ENCODE measurements at places on chromosomes 12 and 14.

GRCh38 chr14:54711812-54712464 lies 145.0 kb downstream of the SAMD4A start:
- DNase-seq: no peak

DNA sequence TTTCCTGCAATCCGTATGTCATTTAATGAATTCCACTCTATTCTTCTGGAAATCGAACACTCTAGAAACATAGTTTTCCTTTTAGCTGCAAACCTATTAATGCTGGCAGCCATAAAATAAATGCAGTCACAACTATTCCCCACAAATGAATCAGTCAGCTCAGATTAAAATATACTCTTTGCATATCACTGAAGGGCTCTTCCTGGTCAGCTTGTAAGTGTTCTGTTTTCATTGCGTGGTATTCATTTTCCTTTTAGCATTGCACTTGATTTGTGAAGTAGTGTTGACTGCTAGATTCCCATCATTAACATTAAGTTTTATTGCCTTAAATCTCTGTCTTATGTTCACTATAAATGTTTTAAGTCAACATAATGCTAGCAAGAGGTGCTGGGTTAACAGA lies 685.9 kb downstream of the DIO2 start:
- DNase-seq: no peak

GRCh38 chr14:72847721-72848120 lies 46.2 kb downstream of the DPF3 start:
- DNase-seq: no peak

DNA sequence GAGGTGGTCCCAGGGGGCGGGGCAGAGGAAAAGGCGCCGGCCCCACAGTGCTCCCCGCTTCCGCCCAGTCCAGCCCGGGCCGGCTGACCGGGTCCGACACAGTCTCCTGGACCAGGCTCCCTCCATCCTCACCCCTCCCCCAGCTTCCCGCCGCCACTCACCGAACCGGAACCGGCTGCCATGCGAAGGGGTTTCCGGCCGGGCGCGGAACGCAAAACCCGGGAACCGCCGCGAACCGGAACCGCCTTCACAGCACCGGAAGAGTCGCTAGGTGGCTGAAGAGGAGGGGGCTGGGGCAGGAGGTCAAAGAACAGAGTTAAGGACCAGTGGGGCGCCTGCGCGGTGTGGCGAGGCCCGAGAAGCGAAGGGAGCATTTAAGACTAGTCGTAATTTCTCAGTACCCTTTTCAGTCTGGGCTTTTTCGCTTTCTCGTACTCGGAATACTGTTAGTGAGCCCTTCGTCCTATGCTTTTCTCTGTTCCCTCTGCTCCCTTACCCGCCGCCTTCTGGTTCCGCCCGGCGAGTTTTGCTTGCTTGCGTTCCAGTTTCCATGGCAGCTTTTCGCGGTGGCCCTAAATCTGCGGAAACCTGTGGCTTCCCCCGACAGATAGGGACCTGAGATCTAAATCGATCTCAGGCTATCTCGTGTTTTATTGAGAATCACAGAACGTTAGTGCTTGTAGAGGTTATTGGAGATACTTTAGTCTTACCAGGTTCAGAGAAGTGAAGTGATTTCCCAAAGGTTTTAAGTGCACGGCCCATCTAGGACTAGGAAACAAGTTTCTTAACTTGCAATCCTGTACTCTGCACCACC lies at the start of gene SENP1:
SENP1 (minus strand) TSS at position 213 of the 814 bp plus-strand sequence. CDS start 4,607 bp downstream, outside the sequence.
- peak; percentile 92 for DNase-seq

DNA sequence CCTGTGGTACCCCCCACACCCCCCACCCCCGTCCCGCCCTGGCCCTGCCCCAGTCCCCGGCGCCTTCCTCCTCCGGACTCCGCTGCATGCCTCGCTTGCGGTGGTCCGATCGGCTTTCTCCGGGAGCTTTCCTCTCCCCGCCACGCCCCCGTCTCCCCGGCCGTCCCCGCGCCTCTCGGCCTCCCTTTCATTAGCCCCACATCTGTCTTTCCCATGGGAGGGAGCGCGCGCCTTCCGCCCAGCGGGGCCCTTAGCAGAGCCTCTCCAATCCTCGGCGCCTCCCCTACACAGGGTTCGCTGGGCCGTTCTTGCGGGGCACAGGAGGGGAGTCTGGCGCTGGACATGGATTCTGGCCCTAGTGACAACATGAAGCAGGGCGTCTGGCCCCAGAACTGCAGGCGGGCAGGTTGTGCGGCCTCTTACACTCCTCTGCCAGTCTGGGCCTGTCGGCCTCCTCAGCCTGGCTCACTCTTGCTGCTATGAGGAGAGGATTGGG lies 1.5 kb upstream of the EFS start:
- DNase-seq: no peak

GRCh38 chr12:111881716-111882115 lies 39.7 kb downstream of the MAPKAPK5 start:
- DNase-seq: no peak

DNA sequence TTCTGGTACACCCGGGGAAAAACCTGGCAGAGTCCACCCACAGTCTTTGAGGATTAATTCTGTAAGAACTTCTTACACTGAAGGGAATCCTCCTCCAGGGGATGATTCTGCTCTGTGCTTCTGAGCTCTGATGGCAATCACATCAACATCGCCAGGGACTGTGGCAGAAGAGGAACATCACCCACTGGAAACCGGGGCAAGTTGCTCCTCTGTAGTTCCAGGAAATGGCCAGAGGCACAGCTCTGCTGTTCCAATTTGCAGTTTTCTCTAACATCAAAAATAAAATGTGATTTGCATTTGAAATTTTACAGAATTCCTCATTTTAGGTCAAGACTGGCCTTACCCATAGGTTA lies 207.6 kb downstream of the DAD1 start:
- DNase-seq: no peak

DNA sequence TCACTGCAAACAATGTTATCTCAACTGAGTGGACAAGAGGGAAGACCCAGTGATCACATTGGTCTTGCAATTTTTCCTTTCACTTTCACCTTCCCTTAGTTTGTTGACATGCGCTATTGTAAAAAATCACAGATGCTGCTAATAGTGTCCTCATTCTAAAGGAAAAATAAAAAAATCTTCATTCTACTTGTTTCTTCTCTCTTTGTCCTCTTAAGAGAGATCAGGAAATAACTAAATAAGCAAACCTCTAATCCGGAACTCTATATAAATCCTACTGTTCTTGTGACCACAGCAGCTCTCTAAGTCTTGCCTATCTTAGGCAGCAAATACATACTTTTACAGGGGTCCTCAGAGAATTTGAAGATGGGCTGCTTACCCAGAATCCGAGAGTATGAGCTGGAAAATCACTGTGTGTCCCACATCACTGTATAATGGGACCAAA lies 257.7 kb downstream of the NAV3 start:
- DNase-seq: no peak

- DNase-seq: no peak
These were observed 31.3 kb upstream of the KICS2 start for GRCh38 chr12:64253356-64253755.

GRCh38 chr12:42728770-42729534 lies 139.4 kb upstream of the PRICKLE1 start:
- DNase-seq: no peak

- no peak for DNase-seq
These were observed at the start of gene BCL2L2 for GRCh38 chr14:23306412-23307145. BCL2L2 (plus strand) TSS chr14:23306833; CDS start chr14:23307768, 935 bp downstream.

DNA sequence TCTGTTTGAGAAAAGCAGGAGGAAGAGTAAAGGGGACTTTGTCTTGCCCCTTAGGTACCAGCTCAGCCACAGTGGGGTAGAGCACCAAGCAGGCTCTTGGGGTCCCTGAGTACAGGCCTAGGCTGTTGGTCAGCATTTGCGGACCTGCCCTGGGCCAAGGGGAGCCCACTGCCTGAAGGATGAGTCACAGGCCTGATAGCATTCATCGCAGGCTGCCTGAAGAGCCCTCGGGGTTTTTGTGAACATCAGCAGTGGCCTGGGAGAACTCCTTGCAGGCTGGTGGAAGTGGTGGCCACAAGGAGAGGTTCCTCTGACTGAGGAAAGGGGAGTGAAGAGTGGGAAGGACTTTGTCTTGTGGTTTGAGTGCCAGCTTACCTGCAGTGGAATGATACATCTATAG lies 25.0 kb upstream of the P2RX7 start:
- no peak for DNase-seq

- no peak for DNase-seq
These were observed at the start of gene ANO2 for GRCh38 chr12:5945071-5946008. ANO2 (minus strand) TSS chr12:5945259; CDS start chr12:5945217, 42 bp downstream.
